ENCODE measurements at places on chromosomes 12 and 14. TPM values are rescaled to one million over a fixed set of nuclear protein-coding genes. Genes with fewer than 3 reads are reported as not detected.

DNA sequence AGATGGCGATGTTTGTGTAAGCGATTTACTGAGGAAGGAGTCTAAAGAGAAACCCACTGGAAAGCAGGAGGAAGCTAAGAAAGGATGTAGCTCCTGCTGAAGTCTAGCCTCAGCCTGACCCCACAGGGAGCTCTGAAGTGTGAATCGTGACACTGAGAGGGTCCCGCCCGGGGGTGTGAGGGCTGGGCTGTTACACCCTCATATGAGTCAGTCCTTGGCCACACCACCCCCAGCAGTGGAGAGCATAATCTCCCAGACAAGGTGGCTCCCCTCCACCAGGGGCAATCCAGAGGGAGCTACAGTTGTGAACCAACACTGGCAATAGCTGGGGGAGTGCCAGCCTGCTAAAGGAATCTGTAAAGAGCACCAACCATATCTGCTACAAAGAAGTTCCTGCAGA, 31.5 kb downstream of the SVOP start:
- no peak for DNase-seq
- H3K4me1 ChIP-seq: no peaks in the 10 kb centered on the region
- no peak overlapping the region for H3K27ac ChIP-seq

Gene PPFIA2
- not detected for total RNA-seq

Gene MYO1H
- not detected for total RNA-seq

GRCh38 chr12:62127516-62127915, 132.7 kb upstream of the USP15 start:
- no peaks in the 10 kb centered on the region for H3K4me1 ChIP-seq
- H3K27me3 ChIP-seq: no peaks in the 10 kb centered on the region
- H3K36me3 ChIP-seq: no peaks in the 10 kb centered on the region
- H3K4me3 ChIP-seq: no peak overlapping the region

- no peak overlapping the region for H3K27ac ChIP-seq
- no peaks in the 10 kb centered on the region for H3K36me3 ChIP-seq
- no peaks in the 10 kb centered on the region for H3K4me1 ChIP-seq
- H3K27me3 ChIP-seq: no peaks in the 10 kb centered on the region
These were observed 161.7 kb upstream of the HMGA2 start for GRCh38 chr12:65662590-65662989.

DNA sequence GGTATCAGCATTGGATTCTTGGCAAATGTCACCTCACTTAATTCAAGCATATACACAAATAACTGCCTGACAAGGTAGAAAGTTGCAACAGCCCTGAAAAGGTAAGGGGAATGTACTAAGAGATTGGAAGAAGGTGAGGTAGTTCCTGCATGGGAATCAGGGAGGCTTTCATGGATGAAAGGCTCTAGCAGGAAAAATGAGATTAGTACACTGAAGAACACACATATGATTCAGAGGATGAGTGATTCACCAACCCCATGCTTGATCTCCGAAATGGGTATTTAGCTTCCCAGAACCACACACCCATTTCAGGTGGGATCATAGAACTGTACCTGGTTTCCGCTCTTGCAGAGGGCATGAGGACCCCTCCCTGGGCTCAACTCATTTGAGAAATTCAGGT, 65.8 kb downstream of the PAH start:
- no peak overlapping the region for H3K4me3 ChIP-seq
- no peak for DNase-seq
- no peak overlapping the region for H3K27ac ChIP-seq
- no peaks in the 10 kb centered on the region for H3K36me3 ChIP-seq
- H3K27me3 ChIP-seq: no peaks in the 10 kb centered on the region

DNA sequence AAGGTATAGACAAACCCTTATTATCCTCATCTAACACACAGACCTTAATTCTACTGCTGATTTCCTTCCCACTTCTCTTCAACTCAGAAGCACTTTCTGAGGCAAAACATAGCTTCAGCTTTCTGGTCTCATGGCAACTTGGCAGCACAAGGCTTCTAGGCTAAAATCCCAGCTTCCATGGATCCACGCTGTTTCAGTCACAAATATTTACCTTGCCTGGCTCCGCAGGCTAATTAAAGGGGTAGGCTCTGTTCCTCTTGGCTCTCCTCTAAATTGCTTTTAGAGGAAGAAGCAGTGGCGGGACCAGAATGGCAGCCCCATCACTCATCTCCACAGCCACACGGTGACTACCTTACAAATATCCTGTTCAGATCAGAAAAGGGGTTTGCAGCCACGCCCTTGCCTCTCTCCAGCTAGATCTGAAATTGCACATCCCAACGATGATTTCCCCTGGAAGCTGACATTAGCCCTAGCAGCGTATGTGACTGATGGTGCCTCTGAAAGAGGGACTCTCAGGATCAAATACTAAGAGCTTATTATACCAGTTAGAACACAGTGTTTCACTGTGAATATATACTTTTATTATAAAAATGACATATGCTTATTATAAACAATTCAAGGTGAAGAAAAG, 221.5 kb upstream of the NUDT4 start:
- no peaks in the 10 kb centered on the region for H3K4me1 ChIP-seq
- H3K27me3 ChIP-seq: no peaks in the 10 kb centered on the region
- DNase-seq: no peak
- H3K4me3 ChIP-seq: no peak overlapping the region
- H3K27ac ChIP-seq: no peak overlapping the region

- H3K36me3 ChIP-seq: no peaks in the 10 kb centered on the region
- H3K4me3 ChIP-seq: no peak overlapping the region
- no peaks in the 10 kb centered on the region for H3K27me3 ChIP-seq
- H3K4me1 ChIP-seq: no peaks in the 10 kb centered on the region
- DNase-seq: no peak
- H3K27ac ChIP-seq: no peak overlapping the region
These were observed 208.1 kb downstream of the AKAP6 start for GRCh38 chr14:32537166-32537565.
